ENCODE measurements at places on chromosomes 4 and X.

- DNase-seq = no peak
Measured at GRCh38 chrX:48573690-48574269, 504 bp upstream of the RBM3 start.

GRCh38 chrX:57367649-57368048 is 81.1 kb downstream of the FAAH2 start:
- no peak for DNase-seq

DNA sequence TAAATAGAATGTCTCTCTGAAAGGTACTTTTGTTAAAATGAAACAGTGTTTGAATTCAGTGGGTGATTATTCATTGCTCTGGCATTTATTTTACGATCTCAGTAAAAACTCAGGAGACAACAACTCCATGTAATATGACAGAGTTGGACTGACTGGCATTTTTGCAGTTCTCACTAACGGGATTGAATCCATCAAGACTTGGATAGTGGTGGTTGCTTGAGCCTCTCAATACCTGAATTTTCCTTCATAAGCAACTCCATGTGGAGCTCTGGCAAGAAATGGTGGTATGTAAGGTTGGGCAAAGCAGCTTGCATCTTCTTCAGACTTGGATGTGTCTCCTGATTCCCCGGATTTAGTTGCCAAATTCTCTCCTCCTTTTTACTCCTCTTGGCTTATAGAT is 72.7 kb downstream of the FRMPD4 start:
- DNase-seq = no peak

GRCh38 chr4:145420595-145421214 is 60.9 kb upstream of the SMAD1 start:
- DNase-seq = no peak

GRCh38 chr4:273309-274017 is 31.8 kb downstream of the ZNF732 start:
- DNase-seq = no peak

DNA sequence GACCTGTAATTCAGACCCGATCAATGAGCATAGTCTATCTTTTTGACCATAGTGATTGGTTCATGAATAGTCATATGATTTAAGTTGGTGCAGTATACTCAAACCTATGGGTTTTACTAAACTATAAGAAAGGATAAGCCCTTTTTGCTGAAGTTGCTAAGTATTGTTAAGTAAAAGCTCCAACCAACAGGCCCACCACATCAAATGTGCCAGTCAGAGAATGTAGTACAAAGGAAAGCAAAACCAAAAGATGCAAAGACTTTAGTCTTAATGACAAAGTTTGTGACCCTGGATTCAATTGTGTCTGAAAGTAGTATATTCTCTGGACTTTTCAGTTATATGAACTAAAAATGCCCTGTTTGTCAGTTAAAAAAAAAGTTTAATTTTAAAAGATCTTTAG is 208.1 kb upstream of the TET2 start:
- DNase-seq = no peak

GRCh38 chrX:114952696-114953095 is 64.7 kb downstream of the IL13RA2 start:
- no peak for DNase-seq

- DNase-seq = no peak
Measured at GRCh38 chr4:35229021-35229420, 1015.3 kb downstream of the ARAP2 start.
